Breast epithelium (tissue), 4 donors: ENCODE measurements at places on chromosomes 13 and 19. TPM values are rescaled to one million over a fixed set of nuclear protein-coding genes. Genes with fewer than 3 reads are reported as not detected.

HIPK4 gene
- 0.33 TPM for total RNA-seq

ADAMTSL5 gene
- 1.3 TPM for total RNA-seq

KLF1 gene
- not detected for total RNA-seq

PTH2 gene
- total RNA-seq, result not detected
